ENCODE measurements at places on chromosomes 16 and 17.

DNA sequence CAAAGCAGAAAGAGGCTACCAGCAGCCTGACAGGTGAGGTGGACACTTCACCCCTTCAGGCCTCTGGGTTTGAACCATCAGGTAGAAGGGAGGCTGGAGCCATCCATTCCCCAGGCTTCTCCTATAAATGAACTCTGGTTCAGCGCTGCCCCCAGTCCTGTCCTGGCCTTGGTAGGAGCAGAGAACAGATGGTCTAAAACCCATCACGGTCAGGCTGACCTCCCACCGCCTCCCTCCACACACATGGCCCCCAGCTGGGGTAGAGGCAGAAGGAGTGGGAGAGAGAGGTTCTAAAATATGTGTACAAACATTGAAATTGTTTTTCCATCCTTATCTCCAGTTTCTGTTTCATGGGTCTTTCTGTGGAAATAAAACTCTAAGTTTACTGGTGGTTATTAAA is 59.7 kb upstream of the DNAJA2 start:
- DNase-seq, result no peak

- DNase-seq, result no peak
Observed at GRCh38 chr16:23535901-23536300, 21.2 kb downstream of the EARS2 start.

DNA sequence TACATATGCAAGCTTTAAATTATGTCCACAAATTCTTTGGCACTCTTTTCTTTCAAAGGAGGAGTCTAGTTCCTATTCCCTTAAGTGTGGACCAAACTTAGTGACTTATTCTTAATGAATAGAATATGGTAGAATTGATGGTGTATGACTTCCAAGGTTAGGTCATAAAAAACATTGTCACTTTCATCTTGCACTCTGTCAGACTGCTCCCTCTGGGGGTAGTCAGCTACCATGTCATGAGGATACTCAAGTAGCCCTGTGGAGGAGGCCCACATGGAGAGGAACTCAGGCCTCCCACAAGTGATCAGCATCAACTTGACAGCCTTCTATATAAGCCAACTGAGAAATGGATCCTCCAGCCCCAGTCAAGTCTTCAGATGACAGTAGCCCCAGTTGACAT is 58.0 kb upstream of the SCNN1B start:
- no peak for DNase-seq

- DNase-seq, result no peak
Observed at GRCh38 chr17:74353446-74354060, 8.1 kb downstream of the BTBD17 start.

GRCh38 chr17:14312522-14312921 is 11.6 kb downstream of the HS3ST3B1 start:
- no peak for DNase-seq

GRCh38 chr17:63035271-63035670 is 69.2 kb downstream of the TANC2 start:
- DNase-seq, result no peak
